Skeletal muscle tissue (tissue), 5 donors: ENCODE measurements at places on chromosomes 1 and 21. TPM values are rescaled to one million over a fixed set of nuclear protein-coding genes. Genes with fewer than 3 reads are reported as not detected.

The LRRC40 gene
- 13.6 TPM for total RNA-seq

The PCP4L1 gene
- total RNA-seq, result 0.52 TPM

The NBPF4 gene
- total RNA-seq, result not detected

The FCN3 gene
- not detected for total RNA-seq

The GPR25 gene
- not detected for total RNA-seq

The RNPEP gene
- 14.6 TPM for total RNA-seq

The TRIM58 gene
- 5.2 TPM for total RNA-seq

The IQGAP3 gene
- 3.7 TPM for total RNA-seq

The ZBTB40 gene
- total RNA-seq, result 9.4 TPM

The CELA2A gene
- not detected for total RNA-seq

The ST6GALNAC3 gene
- 3.7 TPM for total RNA-seq

The CSMD2 gene
- 0.52 TPM for total RNA-seq

The THEMIS2 gene
- total RNA-seq, result 4.7 TPM

The STIL gene
- 4.7 TPM for total RNA-seq

The BACH1 gene
- 126 TPM for total RNA-seq

The IQCC gene
- total RNA-seq, result 2.6 TPM

The IL19 gene
- not detected for total RNA-seq

The SLC44A5 gene
- under 0.01 TPM for total RNA-seq

The CHIA gene
- not detected for total RNA-seq

The CELA2B gene
- total RNA-seq, result 1.6 TPM
